ENCODE measurements at places on chromosomes 16 and 17. TPM values are rescaled to one million over a fixed set of nuclear protein-coding genes. Genes with fewer than 3 reads are reported as not detected.

DNA sequence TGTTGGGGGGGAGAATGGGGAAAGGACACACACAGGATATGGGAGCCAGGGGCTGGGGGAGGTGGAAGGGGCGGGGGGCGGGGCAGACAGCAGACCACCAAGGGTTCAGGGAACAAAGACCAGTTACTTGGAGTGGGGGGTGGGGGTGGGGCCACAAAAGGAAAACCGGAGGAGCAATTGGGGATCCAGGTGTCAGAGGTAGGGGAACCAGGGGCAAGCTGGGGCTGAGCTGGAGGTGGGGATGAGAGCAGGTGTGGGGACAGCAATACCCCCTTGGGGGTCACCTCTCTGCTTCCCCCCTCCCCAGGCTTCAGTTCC is 1.4 kb upstream of the ORAI3 start:
- no peak for DNase-seq

GRCh38 chr16:8665529-8665928 is 8.9 kb upstream of the ABAT start:
- no peak for DNase-seq

The KRT222 gene
- 1.3 TPM for total RNA-seq

The BCO1 gene
- total RNA-seq = not detected

GRCh38 chr16:15450624-15451023 is 16.2 kb downstream of the BMERB1 start:
- no peak for DNase-seq

All from breast epithelium (tissue), 4 donors.